ENCODE measurements at places on chromosomes 3 and 15.

DNA sequence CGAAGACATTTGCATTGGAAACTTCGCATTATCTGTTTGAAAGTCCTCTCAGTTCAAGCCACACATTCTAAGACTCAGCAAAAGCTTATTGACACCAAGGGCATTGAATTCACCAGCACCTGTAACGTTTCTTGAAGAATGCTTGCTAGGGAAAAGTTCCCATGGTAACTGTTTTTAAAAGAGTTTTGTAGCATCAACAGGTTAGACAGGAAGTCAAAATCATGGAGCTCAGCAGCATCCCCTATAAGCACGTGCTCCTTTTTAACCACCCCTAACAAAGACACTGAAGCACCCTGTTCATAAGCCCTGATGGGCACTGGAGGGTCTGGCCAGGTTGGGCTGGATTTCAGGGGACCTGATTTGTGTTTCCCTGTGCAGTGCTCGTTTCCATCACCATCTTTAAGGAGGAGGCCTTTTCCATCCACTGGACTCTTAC lies 229.7 kb upstream of the BHLHE40 start:
- DNase-seq, result no peak

- peak; percentile 32 for DNase-seq
Observed at GRCh38 chr3:122246199-122246598, 62.7 kb downstream of the CASR start.

GRCh38 chr3:23276913-23277658 lies 74.0 kb downstream of the UBE2E2 start:
- DNase-seq, result no peak

- DNase-seq, result no peak
Observed at GRCh38 chr15:97168704-97169475, 791.6 kb upstream of the ARRDC4 start.

- no peak for DNase-seq
Observed at GRCh38 chr15:40327457-40327856, 4.0 kb downstream of the INAFM2 start.

- DNase-seq, result peak; percentile 58
Observed at GRCh38 chr15:88658972-88659931, 20.4 kb downstream of the ISG20 start.

GRCh38 chr15:79430901-79431635 lies 1.1 kb upstream of the MINAR1 start:
- no peak for DNase-seq

DNA sequence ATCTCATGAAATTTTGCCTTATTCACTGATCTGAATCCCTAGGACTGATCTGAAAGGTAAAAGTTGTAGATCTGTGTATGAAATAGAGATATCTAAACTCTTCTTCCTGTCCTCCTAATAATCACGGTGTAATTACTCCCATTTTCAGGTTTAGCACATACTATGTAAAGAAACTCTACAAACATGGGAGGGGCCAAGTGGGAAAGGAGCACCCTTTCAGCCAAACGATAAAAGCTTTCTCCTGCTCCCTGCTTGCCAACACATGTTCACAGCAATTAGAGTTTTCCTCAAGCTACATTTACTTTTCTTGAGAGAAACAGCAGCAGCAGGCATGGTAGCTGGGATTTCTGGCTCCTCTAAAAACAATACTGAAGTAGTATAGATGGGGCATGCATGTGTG lies 71.6 kb downstream of the CHAC1 start:
- DNase-seq, result no peak

GRCh38 chr3:116432795-116433194 lies 12.5 kb downstream of the LSAMP start:
- no peak for DNase-seq

GRCh38 chr3:194212845-194213331 lies 76.9 kb downstream of the HES1 start:
- no peak for DNase-seq

DNA sequence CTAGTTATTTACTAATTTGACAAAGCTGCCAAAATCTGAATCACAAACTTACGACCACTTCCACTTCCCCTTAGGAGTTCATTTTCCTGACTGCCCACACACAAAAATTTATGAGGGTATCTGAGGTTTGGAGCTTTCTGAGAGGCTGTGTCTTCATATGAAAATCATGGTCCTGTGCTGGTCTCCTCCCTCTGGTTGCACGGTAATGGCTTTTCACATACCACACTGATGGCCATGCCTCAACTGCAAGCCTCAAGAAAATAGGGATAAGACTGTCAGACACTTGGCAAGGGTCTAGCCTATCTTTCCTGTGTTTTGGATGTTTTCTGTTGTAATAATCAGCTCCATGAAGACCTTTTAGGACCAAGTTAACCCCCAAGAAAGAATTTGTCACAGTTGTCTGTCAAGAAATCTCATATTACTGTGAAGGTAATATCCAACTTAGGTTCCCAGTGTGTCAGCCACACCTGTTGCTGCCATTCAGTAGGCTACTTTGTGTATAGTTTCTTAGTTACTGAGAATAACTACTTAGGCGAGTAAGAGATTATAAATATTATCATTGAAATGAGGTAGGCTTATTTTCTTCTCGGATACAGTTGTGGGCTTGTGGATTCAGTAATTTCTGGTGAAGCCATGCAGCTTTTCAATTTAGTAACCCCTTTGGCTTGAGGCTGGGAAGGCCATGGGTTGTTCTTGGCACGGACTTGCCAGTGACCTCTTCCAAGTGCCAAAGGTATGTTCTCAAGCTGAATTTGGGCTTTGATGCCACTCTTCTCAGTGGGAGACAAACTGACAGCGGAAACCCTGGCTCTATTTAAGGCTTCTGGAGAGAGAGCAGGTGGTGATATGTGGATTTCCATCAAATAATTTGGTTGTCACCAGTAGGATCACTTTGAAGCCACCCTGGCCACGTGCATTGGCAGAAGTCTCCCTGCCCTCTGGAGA lies 101.1 kb downstream of the RYR3 start:
- no peak for DNase-seq

GRCh38 chr3:16383864-16384263 lies 118.9 kb downstream of the OXNAD1 start:
- DNase-seq, result no peak

DNA sequence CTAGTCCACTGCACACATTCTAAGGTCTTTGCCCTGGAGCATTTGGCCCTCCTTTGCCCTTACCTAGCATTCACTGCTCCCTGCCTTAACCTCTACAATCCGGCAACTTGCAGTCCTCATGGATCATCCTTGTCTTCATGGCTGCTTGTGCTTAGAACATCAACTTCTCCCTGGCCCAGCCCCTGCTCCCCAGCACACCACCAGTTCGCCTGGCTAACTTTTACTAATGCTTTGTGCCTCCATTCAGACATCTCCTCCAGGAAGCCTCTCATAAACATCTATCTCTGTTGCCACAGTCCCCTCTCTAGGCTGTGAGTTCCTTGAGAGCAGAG lies 57.1 kb downstream of the AAGAB start:
- DNase-seq, result no peak

- DNase-seq, result peak; percentile 14
Observed at GRCh38 chr3:132346841-132347736, 29.9 kb downstream of the ACP3 start.

DNA sequence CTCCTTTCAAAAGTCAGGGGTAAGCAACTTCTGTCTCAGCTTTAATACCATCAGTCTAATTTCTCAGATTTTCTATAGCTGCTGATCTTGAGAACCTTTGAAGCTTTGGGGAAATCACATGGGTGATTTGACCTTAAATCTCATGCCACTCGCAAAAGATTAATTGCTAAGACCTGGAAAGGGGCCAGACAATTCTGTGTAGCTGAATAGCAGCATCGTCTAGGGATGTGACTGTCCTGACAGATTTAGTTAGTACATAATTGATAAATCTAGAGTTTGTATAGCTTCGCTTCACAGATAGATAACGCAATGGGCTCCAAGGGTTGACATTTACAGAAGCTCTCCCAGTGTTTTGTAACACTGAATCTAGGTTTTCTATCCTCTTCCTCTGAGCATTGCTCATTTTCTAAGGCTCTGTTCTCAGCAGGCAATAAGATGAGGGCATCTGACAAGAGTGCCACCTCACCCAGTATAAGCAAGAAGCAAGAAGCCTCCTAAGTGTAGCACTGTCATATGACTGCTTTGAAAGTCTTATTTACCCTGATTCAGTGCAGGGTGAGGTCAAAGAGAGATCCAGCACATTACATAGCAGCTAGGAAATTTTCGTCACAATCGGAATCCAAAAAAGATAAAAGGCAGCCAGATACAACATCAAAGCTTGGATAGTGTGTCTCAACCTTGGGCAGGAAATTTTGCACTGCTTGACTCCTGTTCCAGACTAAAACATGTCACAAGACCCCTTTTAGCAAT lies 47.7 kb upstream of the DUT start:
- no peak for DNase-seq

DNA sequence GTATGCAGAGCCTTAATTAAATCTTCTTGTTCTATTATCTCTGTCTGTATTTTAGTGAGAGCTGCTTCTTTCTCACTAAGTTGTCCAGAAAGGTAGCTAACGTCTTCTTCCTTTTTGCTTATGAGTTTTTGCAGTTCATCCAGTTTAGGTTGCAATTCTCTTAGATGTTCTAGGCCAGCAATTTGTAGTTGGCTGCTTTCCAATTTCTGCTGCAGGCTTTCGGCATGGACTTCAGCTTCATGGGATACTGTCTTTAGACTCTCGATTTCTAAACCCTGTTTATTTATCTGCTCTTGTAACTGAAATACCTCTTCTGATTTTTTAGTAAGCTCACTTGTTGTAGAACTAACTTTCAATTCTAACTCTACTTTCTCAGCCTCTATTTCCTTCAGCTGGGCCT lies 35.5 kb upstream of the HCLS1 start:
- DNase-seq, result no peak

- no peak for DNase-seq
Observed at GRCh38 chr3:106703524-106703923, 673.7 kb upstream of the CCDC54 start.

DNA sequence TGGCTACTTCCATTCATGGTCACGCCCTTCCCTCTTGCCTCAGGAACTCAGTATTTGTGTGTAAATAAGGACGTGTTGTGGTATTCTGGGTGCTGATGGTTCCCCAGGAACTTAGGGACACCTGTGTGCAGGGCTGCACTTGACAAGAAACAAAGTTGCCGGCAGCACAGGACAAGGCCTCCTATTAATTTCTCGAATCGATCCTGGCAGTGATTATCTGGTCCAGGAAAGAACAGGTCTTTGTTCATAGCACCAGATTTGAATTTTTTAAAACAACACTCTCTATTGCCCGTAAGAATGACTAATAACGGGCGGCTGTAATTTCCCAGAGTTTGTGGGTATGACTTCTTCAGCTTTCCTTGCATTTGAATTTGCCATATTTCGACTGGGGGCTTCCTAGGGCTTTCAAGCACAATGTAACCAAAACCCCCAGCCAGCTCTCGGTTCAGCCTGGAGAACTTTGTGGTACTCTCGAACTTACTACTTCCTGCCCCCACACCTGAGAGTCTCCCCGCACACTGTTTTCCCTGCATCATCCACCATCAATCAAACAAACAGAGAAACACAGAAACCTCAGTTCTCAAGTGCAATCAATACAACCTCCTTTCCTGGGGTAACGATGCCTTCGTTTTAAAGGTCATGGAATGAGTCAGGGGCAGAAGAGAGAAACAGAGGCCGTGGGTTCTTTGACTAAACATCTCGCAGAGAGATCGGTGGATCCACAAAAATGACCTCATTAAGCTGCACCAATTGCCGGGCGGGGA lies 241.7 kb upstream of the ICE2 start:
- DNase-seq, result no peak

GRCh38 chr15:44441095-44441501 lies 13.7 kb downstream of the CTDSPL2 start:
- DNase-seq, result no peak

DNA sequence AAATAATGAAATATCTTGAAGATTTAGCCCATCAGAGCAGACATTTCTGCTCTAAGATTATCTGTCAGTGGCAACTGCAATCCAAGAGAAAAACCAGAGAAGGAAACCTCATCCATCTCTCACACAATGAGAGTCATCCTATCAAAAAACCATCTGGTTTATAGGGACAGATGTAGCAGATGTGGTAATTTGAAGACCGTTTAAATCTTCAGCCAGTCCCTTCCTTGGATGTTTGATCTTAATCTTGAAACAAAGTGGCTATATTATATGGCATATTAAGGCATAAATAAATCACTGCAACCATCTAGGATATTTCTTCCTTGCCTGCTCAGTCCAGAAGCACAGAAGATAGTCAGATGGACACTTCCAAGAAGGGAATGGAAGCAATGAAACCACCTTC lies 305.3 kb downstream of the MAGI1 start:
- DNase-seq, result no peak

DNA sequence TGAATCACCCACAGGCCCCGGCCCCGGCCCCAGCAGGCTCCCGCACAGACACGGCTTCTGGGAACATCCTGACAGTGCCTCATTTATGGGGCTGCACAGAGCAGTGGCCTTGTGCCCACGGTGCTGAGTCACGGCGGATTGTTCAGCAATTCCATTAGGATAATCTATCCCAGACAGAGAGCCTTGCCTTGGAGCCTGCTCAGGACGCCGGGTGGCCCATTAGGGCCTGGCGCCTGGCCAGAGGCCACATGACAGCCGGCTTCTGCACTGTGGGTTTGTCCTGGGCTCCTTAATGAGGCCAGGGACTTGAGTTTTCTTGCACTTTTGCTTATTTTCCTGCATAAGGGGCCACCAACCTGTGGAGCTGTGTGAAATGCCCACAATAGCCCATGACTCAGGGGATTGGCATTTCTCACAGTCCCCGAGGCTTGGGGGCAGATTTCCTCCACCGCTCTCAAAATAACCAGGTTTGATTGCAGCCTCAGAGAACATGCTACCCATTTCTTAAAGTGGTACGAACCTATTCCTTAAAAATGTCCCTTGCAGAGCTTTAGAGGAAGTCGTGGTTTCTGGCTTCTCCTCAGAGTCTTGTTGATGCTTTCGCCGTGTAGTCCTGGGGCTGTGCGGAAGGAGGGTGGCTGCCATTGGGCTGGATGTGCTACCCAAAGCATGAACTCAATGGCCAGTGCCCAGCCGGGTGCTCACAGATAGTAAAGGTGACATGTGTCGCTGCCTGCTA lies 19.0 kb downstream of the SYNM start:
- DNase-seq, result peak; percentile 93

DNA sequence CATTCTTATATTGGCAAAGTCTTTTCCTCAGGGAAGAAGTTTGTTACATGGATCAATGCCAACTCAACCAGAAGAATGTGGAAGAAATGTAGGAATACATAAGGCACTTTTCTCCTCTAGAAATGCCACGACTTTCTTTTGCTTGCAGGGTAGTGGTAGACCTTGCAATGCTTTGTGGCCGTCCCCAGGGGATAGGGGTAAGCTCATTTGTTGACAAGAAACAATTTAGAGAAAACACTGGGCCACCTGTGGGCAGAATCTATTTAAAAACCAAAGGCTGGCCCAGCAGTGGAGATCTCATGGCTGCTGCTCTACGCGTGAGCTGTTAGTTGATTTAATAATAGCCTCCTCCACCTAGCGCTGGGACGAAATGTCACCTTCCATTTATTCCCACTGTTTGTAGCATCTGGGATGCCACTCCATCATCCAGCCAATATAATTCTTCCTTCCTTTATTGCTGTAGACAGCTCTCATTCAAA lies 64.6 kb upstream of the PFN2 start:
- DNase-seq, result no peak

Data from stromal cell of bone marrow (primary cell).